ENCODE measurements at places on chromosomes 11 and 22.

DNA sequence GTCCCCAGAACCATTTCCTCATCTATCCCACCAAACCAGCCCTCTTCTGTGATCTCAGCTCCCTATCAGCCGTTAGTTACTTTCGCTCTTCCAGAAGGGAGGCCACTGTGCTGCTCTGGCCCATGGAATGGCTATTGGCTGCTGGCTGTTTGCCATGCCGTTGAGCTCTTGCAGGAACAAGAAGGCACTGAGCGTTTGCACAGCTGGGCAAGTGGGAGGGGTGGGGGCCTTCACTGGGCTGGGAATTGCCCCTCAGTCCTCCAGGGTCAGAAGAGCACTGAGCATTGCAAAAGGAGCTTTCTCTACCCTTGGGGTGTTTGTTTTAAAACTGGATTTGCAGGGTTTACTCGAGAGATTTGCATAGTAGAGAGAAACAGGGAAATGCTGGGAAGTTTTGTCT is 129.0 kb upstream of the PARVA start:
- DNase-seq: peak; percentile 88

GRCh38 chr22:47474464-47474863 is 712.0 kb downstream of the TBC1D22A start:
- DNase-seq: no peak

DNA sequence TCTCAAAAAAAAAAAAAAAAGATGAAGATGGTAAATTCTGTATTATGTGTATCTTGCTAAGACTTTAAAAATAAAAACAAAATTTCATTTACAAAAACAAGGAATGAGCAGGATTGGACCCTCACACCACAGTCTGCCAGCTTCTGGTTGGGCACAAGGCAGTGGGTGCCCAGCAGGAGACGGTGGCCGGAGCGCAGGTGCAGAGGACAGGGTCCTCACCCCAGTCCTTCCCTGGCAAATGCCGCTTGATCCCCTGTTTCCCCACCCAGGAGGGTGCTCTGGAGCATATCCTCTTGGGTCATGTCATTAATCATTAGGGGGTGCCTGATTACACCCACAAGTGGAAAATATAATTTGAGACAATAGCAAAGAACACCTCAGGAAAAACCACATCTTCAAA is 31.2 kb downstream of the SHANK2 start:
- DNase-seq: no peak

DNA sequence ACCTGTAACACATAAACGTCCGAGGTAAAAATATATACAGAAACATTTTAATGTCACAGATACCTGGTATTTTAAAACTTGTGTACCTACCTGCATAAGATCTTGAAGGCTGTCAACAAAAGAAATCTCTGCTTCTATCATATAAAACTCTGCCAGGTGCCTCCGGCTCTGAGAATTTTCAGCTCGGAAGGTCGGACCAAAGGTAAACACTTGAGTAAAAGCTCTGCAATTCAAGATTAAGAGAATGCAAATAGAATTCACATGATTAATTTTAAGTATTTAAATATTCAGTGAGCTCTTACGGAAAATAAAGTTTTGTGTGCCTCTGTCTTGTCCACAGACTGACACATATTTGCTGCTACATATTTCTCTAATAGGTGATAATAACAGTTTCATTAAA is 75.4 kb upstream of the GAB2 start:
- DNase-seq: no peak

GRCh38 chr11:16960250-16960649 is 54.0 kb downstream of the PLEKHA7 start:
- DNase-seq: no peak

DNA sequence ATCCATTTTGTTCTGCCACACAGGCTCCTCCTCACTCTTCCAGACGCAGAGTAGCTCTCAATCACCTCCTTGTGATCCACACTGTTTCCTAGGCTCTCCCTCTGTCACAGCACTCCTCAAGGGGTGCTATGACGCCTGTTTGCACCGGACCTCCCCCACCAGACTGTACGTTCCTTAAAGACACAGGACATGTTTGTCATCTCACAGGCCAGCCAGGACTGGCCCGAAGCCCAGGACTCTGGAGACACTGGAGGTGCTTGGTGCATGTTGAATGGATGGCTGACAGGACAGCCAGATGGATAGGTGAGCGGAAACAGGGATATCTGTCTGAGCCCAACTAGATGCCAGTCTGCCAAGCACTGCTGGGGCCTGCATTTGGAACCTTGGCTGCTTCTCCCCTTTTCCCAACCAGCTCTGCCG is 13.6 kb downstream of the PLA2G6 start:
- DNase-seq: no peak

DNA sequence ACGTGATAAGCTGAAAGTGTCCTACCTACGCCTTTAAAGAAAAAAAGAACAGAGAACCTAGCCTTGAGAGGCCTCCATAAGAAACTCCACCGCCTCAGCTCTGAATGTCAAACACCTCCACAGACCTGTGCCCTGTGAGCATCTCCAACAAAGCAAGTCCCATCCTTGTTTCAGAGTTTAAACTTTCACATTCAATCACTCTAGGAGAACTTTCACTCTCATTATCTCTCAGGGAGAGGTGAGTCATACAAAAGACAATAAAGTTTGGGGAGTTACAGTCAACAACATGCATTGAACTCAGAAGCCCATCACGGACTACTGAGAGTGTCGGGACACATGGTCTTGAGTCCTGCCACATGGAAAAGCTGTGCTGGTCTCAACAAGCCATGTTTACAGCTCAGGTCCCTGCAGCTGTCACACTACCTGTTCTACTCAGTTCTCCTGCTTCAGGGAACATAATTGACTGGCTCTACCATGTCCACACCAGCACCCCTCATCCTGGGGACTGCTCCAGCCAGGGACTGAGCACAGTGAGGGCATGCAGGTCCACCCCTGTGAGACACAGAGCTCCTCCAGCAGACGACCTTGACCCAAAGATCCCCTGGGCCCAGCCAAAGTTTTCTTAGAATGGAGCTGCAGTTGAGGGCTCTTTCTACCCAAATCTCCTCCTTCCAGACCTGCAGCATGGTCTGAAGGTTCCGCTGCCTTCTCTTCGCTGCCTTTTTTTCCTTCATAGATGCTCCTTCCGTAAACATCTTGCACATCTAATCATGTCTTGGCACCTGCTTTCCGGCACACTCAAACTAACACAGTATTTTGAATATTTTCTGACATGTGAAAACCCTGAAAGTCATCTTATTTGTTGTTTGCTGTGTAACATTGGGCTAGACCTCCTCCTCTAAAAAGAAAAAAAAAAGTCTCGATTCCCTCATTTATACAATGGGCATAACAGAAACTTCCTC is 114.9 kb downstream of the ETS1 start:
- no peak for DNase-seq

DNA sequence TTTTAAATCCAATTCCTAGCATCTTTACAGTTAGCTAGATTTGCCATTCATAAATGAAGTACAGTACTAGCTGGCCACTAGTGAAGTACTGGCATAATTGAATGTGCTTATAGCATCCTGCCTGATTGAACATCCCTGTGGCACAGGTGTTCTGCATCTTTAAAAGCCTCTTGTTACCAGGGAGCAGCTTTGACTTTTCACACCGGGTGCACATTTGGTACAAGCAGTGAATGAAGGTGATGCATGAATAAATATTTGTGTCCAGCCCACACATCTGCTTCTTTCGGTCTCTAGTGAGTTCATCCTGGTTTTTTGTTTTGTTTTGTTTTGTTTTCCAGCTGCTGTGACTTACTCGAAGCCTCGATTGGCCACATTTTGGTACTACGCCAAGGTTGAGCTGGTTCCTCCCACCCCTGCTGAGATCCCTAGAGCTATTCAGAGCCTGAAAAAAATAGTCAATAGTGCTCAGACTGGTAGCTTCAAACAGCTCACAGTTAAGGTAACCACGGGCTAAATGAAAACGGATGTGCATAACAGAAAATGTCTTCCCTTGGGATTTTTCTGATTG is 5.3 kb downstream of the ATP5MG start:
- DNase-seq: no peak

- no peak for DNase-seq
These were observed 19.7 kb downstream of the NNMT start for GRCh38 chr11:114315749-114316368.

DNA sequence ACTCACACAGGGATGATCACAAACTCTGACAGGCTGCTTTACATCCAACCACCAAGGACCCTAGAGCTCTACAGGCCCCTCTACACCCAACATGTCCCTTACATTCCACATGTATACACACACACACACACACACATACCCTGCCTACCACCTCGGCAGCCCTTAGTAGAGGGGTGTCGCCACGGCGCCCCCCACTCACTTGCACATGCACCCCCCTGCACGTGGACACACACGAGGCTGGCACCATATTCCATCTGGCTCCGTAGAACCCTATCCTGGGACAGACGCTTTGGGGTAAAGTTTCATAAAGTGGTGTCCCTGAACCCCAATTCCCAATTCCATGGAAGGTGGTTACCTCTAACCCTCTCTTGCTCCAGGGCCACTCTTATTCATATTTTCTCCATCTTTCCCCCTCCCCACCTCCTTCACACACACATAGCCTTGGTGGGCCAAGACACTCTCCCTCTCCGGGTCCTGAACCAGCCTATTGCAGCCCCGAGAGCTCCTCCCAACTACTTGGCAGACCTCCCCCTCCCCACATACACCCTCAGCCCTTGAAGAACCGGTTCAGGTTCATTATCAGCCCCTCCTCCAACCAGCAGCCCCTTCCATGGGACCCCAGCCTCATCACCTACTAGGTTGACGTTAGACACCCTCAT is 809 bp downstream of the PDE2A start:
- no peak for DNase-seq

- peak; percentile 2 for DNase-seq
These were observed 159.9 kb upstream of the GRK3 start for GRCh38 chr22:25404556-25404927.

GRCh38 chr22:39897841-39898240 is 3.0 kb upstream of the GRAP2 start:
- no peak for DNase-seq

DNA sequence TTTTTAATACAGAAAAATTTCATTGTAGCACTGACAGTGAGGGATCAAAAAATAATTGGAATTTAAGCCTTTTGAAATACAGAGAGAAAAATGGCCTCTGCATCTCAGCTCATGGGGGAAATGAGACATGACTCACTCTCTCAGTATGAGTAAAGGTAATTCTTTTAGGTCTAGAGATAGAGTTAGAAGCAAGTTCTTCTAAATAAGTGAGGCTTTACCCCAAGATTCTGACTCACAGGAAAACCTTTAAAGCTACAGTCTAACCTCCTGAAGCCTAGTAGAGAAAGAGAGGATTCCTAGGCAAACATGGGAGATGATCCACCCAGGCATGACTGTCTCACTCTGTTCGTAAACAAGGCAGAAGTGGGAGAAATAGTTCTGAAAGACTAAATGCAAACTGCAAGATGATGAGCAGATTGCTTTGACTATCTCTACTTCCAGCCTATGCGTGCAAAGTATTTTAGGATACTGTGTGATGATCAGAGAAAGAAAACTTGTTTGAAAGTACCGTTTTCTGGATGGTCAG is 1003.3 kb upstream of the CCDC90B start:
- DNase-seq: no peak

DNA sequence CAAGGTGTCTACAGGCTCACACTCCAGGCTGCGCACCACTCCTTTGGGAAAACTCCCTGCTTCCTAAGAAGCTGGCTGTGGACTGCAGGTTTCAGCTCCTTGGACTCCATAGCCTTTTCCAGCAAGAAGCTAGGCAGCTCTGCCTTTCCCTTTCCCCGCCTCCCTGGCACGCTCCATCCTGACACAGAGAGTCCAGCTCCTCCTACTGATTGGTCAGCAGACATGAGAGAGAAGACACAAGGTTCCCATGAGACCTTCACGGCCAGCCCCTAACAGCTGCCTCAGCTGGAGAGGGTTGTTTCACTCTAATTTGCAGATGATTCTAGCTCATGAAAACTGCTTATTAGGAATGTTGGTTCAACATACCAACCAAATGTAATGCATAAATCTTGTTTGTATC is 27.6 kb downstream of the TENM4 start:
- DNase-seq: peak; percentile 61

DNA sequence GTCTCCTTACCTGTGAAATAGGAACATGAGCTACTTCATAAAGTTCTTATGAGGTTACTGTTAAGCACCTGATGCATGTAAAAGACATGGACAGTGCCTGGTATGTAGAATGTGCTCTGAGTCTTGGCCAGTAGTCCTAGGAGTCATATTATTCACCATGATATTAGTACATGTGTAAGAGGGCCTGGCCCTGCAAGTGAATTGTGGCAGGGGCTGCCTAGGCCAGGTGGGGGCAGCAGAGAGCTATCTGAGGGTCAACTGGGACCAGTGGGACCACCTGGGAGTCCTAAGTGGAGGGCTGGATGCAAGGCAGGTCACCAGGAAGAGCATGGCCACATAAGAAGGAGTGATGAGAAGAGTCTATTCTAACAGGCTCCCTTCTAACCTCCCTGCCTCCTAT is 529.5 kb downstream of the SOX6 start:
- DNase-seq: peak; percentile 34

GRCh38 chr22:27867085-27867952 is 51.7 kb downstream of the PITPNB start:
- no peak for DNase-seq

DNA sequence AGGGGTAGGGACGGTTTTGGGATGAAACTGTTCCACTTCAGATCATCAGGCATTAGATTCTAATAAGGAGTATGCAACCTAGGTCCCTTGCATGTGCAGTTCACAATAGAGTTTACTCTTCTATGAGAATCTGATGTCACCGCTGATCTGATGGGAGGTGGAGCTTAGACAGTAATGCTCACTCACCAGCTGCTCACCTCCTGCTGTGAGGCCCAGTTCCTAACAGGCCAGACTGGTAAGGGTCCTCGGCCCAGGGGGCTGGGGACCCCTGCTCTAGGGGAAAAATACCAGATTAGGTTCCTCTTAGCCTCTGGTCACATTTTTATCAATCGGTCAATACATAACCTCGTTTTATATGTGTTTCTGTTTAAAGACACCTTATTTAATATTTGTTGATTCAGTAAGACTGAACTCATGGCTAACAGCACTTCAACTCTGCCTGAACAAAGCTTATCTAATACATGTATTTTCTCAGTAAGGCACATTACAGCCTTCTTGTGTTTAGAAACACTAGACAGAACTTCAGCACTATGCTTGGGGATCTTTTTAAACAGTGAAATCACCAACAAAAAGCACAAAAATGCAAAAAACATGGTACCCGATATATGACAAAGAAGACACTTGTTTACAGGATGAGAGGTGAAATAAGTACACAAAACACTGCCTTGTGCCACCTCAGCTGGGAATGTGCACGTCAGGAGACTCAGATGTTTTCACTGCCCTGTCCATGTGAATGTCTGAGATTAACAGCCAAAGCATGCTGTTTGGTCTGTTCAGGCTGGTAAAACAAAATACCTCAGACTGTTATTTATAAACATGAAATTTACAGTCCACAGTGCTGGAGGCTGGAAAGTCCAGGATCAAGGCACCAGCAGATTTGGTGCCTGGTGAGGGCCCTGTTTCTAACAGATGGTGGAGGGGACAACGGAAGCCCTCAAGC is 107.5 kb downstream of the USP35 start:
- no peak for DNase-seq

GRCh38 chr22:39669432-39669831 is 98.9 kb downstream of the CACNA1I start:
- DNase-seq: no peak

DNA sequence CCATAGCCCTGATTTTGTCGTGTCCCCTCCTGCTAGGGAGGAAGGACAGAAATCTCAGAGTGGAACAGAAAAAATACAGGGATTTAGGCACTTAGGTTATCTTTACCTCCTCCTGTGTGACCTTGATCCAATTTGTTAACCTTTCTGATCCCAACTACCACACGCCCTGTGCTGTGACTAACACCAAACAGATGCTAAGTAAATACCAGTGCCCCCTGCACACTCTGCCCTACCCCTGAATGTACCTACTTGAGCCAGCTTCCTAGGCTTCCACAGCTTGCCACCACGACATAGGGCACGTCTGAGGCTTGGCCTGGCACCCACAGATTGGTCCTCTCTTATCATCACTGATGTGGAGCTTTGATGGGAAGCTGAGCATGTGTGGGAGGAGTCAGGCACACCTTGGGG is 9.2 kb downstream of the MYO18B start:
- DNase-seq: no peak
